ENCODE measurements at places on chromosomes 5 and 9.

GRCh38 chr5:17087035-17087434, 130.4 kb upstream of the BASP1 start:
- no peak for DNase-seq

DNA sequence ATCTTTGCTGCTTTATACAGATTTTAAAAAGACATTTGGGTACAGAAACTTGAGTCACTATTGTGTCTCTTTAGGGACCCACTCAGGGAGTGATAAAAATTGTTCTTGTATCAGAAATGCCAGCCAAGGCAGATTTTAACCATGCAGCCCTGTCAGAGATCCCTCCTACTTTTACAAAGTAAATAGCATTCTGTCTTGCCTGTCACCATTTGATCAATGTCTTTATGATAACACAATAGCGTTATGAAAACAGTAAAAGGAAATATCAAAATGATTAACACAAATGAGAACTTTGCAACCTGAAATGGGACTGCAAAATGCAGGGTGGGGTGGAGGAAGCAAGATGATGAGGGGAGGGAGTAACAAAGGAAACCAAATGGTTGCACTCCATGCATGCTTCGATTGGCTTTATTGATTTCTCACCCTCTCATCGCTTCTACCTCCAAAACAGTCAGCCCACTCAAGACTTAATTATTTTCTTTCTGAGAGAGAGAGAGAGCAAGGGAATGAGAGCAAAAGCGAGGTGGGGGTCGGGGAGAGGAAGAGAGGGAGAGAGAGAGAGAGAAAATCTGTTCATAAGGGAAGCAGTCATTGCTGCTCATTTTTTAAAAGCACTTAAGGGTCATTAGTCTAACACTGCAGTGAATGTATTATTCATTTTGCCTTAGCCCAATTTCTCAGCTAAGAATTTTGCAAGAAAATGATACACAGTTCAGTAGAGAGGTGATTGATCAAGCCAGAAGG, 576.5 kb downstream of the CSNK1G3 start:
- DNase-seq, result no peak

GRCh38 chr5:78907255-78907891, 77.7 kb downstream of the ARSB start:
- DNase-seq, result no peak

- DNase-seq, result no peak
These were observed 4.1 kb downstream of the TIGD6 start for GRCh38 chr5:149996205-149996890.
